ENCODE measurements at places on chromosomes 2 and 18. TPM values are rescaled to one million over a fixed set of nuclear protein-coding genes. Genes with fewer than 3 reads are reported as not detected.

- DNase-seq = no peak
Observed at GRCh38 chr2:233022561-233022960, 9.5 kb upstream of the NGEF start.

Gene HOXD3
- total RNA-seq = not detected

DNA sequence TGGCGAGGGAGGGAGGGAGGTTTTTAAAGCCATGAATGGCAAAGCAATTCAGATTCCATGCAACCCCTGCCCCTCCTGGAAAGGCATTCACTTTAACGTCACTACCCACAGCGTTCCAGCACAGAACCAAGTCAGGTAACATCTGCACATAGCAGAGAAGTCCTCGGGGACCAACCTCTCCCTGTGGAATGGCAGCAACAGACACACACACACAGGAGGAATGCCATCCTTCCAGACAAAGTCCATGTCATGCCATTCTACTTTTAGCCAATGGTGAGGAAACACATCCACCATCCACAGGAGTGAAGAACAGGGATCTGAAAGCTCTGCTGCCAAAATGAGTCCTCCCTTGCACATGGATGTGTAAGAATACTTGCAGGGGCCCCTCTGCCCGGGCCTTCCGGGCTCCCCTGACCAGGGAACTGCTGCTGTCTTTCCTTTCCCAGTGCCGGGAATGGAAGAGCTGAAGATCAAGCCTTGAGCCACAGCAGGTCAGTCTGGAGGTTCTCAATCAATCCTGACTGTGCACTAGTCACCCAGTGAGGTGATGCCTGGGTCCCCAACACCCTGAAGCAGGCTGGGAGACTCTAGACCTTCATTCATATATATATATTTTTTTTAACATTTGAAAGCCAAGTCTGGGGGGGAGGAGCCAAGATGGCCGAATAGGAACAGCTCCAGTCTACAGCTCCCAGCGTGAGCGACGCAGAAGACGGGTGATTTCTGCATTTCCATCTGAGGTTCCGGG, 63.7 kb downstream of the UXS1 start:
- no peak for DNase-seq

GRCh38 chr2:170710609-170710979, 4.5 kb upstream of the SP5 start:
- DNase-seq = no peak

Gene SCN1A
- not detected for total RNA-seq

GRCh38 chr2:99444222-99444621, 45.6 kb downstream of the REV1 start:
- DNase-seq = no peak

- no peak for DNase-seq
Observed at GRCh38 chr18:70149156-70149555, 56.3 kb downstream of the RTTN start.

Gene TBR1
- 0.05 TPM for total RNA-seq

DNA sequence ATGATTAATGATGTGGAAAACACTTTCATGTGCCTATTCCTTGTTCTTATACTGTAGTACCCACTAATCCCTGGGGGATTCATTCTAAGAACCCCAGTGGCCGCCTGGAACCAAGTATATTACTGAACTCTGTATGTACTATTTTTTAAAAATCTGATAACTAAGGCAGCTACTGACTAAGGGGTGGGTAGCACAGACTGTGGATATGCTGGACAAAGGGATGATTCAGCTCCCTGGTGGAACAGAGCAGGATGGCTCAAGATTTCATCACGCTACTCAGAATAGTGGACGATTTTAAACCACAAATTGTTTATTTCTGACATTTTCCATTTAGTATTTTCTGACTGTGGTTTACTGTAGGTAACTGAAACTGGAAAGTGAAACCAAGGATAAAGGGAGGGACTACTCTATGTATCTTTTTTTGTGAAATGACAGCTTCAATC, 41.8 kb upstream of the CDC42EP3 start:
- no peak for DNase-seq

Gene NOTO
- not detected for total RNA-seq

DNA sequence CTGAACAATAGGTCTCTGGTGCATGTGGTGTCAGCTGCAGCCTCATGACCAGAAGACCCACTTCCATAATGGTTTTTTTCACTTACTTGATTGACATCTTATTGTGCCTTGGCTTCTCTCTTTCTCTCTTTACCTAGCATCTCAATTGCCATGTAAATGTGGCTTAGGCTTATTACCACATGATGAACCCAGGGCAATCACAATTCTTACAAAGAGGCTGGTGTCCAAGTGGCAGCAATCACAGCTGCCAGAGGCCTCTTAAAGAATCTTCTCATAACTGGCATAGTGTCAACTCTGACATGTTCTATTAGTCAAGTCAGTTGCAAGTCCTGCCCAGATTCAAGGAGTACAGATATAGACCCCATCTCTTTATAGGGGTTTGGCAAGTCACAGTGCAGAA, 1224.8 kb downstream of the SUCLG1 start:
- no peak for DNase-seq

Measured in natural killer cell treated with Interleukin-12 subunit alpha and Interleukin-12 subunit beta and Interleukin-15 and Interleukin-18, amount 100 ng/mL, for 72 hours (primary cell).